ENCODE measurements at places on chromosomes 6 and 20.

DNA sequence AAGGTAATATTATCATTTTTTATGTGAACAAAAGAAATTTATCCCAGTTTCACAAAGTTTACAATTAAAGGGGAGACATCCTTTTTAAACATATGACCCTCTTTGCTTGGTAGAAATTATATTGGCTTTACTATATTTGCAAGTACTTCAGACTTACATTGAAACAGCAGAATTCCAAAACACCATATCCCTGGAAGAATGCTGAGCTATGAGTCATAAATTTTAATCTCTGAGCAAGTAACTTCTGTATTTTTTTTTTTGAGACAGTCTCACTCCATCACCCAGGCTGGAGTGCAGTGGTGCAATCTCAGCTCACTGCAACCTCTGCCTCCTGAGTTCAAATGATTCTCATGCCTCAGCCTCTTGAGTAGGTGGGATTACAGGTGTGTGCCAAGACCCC is 240.4 kb downstream of the TBC1D32 start:
- peak; percentile 10 for DNase-seq

- peak; percentile 24 for DNase-seq
These were observed 512.2 kb upstream of the MARCKS start for GRCh38 chr6:113344969-113345368.

DNA sequence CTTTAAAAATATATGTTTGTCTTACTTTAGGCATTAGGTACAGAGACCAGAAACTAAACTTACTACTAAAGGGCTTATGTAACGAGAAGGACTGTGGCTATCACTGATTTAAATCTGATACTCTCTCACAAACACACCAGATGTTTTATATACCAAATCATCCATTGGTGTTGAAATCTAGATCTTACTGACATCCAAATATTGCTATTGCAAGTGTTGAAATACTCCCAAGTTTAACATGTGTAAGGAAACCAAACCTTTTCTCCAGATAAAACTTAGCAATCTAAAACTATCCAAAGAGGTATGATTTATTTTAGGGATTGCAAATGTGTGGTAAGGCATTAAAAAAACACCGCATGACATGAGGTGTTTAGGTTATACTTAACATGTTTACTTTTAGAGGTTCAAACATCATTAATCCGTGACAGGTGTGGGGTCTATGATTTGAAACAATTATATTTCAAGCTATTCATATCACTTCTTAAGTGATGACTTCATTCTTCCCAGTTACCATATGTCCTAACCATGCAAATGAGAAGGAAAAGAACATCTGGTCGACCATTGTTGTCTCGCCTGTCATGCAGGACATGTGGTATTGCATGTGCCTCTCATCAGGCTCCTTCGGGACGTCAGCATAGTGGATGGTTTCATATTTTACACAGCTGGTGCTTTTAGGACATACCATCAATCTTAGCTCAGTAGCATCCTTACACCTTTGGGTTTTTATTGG is 168.3 kb upstream of the SPACA1 start:
- no peak for DNase-seq

GRCh38 chr20:22566876-22567658 is 17.3 kb downstream of the FOXA2 start:
- no peak for DNase-seq

DNA sequence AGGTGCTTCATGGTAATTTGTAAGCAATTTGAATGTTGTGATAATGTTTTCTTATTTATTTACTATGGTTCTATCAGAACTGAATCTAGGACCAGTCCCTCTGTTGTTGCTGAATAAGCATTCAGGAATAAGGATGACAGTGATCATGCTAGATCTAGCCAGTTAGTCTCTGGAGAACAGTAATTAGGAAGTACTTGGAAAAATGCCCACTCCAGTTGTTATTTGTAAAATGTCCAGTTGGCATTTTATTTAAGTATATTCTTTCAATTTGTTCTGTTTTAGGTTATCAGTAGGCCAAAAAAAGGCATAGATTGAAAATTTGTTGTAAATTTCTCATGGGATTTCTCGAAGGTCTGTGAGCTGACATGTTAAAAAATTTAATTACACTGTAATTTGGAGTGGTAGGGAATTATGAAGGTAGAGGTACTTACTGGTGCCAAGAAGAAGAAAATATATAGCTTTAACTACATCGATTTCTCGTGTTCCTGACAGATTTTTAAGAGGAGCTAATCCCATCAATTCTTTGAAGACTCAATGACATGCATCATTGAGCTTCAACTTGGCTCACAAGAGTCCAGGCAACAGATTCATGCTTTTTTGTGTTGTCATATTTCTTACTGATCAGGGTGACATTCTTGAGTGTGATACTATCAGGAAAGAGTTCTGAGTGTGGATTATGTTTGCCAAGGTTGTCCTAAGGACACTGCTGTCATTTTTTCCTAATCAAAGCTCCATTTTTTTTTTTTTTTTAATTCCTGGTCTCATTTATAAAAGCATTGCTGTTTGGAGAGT is 177.3 kb downstream of the CARMIL1 start:
- no peak for DNase-seq

GRCh38 chr20:29878281-29878741 is 1379.2 kb upstream of the DEFB115 start:
- DNase-seq = no peak

GRCh38 chr20:38114353-38114791 is 50.7 kb downstream of the TGM2 start:
- DNase-seq = peak; percentile 43

GRCh38 chr6:156848533-156848932 is 71.4 kb downstream of the ARID1B start:
- no peak for DNase-seq

- DNase-seq = no peak
These were observed 21.7 kb downstream of the UCKL1 start for GRCh38 chr20:63934271-63935068.
